Stimulated activated CD8-positive, alpha-beta memory T cell treated with anti-CD3 and anti-CD28 coated beads, Interleukin-4, amount 100 ng/mL, for 1 hour (primary cell): ENCODE measurements at places on chromosomes 7 and 10.

DNA sequence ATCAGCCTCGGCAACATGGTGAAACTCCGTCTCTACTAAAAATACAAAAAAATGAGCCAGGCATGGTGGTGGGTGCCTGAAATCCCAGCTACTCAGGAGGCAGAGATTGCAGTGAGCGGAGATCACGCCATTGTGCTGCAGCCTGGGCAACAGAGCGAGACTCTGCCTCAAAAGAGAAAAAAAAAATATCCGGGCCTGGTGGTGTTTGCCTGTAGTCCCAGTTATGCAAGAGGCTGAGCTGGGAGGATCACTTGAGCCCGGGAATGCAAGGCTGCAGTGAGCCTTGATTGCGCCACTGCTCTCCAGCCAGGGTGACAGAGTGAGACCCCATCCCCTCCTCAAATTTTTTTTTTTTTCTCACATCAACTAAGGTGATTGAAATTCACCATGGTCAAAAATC is 42.8 kb downstream of the CDC123 start:
- DNase-seq = no peak

DNA sequence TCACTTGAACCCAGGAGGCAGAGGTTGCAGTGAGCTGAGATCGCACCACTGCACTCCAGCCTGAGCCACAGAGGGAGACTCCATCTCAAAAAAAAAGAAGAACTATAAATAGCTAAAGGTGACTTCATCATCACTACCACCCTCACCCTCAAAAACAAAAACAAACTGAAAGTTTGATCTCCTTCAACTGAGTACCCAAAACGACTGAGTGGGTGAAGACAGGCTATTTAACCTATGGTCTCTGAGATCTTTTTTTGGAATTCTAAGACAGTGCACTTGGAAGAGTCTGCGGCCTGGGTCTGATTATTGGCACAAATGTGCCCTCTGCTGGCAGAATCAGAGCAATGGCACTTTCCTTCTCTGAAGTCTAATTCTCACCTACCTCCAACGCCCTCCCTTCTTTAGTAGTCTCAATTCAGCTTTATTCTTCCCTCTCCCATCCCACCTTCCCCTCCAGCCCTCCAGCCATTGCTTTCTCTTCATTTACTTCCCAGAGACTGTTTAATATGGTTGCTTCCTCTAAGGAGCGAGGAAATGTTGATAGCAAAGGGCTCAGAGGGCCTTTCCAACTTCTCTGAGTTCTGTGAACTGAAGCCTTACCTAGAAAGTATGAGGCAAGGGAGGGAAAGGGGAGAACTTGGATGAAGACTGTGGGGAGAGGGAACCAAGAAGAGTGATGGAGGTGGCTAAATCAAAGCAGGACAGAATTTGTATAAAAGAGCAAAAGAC is 2.9 kb upstream of the MYOZ1 start:
- DNase-seq = peak; percentile 20

- DNase-seq = no peak
Measured at GRCh38 chr7:22481726-22482125, 18.3 kb downstream of the STEAP1B start.

- no peak for DNase-seq
Measured at GRCh38 chr7:47085491-47086275, 496.2 kb downstream of the TNS3 start.

- no peak for DNase-seq
Measured at GRCh38 chr10:15385552-15386455, 14.7 kb upstream of the FAM171A1 start.

- no peak for DNase-seq
Measured at GRCh38 chr7:114021135-114021534, 102.3 kb upstream of the PPP1R3A start.

DNA sequence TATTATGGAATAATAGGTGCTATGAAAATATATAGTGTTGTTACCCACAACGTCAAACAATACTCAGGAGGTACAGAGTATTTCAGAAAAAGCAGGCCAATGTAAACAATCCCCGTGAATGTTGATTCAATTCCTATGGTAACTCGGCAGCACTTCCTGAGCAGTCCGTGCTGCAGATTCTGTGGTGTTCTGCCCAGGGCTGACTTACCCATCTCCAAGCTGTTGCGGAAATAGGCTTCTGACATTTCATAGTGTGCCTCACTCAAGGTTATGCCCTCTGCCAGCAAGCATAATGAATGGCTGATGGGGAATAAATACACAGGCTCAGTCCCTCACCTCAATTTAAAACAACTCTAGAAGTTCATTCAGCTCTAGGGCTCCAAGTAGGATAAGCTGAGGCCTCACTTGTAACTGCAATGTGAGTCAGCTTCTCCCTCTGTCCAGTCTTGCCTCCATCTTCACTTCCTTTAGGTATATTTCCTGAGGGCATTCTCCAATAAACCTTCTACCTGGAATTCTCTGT is 177.6 kb downstream of the GNAI1 start:
- DNase-seq = no peak

DNA sequence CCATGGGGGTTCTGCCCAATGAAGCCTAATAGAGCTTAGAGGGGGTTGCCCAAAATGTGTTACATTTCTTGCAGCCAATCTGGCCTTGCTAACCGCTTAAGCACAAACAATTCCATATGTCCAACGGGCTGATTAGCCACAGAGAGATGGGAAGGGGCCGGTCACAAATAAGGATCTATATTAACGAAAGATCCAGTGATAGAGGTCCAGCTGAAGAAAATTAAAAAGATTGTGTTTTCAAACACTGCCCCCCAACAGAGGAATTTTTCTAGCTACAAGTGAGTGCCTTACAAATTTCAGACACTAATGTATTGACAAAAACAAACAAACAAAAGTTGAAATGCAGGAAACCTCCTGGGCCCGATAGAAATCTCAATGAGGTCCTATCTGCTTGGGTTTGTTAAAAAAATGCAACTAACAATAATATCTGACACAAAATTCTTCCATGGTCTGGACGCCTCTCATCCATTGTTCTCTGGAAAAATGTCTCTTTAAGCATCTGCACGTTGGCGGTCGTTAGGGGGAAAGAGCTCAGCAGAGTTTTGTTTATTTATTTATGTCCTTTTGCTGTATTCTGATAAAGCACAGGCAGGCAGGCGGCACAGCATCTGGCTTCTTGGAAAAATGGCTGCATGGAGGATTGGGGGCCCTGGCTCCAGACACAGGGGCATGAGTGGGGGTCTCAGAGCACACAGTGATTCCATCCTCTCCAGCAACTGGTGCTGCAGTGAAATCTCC is 402.0 kb downstream of the RPS24 start:
- no peak for DNase-seq

DNA sequence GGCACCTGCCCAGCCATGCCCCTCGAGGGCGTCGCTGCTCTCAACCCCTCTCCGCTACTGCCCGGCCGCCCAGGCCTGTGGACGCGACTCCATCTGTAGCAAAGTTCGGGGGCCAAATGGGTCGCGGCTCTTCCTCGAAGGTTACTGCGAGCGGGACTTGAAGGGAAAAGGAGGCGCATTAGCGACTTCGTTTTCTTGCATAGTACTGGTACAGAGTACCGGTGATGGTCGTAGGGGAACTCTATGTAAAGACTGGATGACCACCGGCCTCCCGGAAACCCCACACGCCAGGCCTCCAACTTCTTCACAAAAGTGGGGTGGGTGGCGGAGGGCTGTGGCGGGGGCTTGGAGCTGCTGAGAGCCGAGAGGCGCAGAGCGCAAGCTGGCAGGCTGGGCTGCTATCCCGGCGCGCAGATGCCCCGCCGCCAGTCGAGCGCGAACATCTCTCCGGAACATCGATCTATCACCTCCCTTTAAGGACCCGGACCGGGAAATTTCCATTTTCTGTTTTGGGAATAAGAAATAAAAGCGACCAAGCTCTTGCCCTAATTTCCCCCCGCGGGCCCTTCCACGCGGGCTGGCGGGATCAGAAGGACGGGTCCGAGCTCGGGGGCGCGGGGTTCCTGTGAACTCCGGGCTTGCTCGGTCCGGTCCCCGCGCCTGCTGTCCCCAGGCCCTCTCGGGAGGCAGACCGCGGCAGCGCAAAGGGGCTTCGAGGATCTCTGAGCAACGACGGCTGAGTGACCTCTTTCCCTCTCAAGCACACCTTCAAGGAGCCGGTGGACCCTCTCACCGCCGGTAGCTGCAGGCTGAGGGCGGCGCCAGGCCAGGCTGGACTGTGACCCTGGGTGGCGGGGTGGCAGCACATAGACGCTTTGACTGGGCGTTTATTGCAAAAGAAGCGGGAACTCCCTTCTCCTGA is 12.2 kb upstream of the FEZF1 start:
- DNase-seq = no peak

- DNase-seq = no peak
Measured at GRCh38 chr7:1812509-1813393, 142.7 kb downstream of the ELFN1 start.

DNA sequence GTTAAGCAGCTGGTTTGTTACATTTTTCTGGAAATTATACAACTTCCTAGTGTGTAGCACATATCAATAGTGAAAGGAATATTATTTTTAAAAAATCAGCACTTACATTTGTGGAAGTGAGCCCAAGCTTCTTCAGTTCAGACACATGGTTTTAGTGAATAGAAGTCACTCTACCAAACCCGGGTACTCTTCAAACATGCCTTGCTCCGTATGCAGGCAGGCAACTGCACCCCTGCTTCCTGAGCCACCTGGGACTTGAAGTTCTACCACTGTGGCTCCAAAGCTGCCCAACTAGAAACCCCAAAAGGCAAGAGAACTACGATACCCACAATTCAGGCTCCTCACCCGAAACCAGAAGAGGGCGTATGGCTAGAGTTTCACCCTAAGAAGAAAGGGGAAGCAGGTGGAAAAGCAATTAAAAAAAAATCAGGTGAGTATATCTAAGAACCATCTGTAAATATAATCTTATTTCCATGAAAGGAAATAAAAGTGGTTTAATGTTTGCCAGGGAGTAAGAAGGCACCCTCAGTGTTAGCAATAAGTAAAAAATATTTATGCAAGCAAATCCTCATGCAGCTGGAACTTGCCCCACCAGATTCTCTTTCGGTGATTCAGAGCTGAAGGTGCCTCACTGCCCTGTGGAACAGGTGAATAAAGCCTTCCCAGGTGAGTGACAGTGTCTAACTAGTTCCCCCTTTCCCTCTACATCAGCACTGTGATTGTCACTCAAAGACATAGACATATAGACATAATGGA is at the start of gene MACC1:
Gene MACC1 (minus strand): TSS at position 192 of the 756 bp plus-strand sequence. CDS start 55,522 bp downstream, outside the sequence.
- no peak for DNase-seq

DNA sequence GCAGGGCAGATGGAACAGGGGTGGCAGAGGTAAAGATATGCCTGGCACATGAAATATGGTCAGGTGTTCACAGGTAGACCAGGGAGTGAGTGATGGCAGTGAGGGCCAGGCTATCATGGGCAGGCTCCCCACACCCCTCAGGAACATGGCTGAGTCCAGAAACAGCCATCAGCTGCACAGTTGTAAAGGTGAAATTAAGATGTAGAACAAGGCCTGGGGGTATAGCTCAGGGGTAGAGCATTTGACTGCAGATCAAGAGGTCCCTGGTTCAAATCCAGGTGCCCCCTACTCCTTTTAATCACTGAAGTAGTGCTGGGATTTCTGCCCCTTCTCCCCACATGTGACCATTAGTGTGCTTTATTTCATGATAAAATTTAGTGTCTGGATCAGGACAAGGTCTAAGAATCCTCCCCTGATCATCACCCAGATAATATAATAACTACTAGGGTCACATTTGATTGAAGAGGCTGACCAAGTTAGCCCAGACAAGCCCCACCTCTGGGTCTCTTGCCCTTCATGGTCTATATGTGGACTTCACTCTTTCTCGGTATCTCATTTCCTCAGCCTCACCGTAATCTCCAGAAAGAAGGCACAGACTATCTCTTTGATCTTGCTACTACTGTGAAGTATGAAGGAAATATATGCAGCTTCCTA is 69.0 kb downstream of the ZNF783 start:
- DNase-seq = no peak

DNA sequence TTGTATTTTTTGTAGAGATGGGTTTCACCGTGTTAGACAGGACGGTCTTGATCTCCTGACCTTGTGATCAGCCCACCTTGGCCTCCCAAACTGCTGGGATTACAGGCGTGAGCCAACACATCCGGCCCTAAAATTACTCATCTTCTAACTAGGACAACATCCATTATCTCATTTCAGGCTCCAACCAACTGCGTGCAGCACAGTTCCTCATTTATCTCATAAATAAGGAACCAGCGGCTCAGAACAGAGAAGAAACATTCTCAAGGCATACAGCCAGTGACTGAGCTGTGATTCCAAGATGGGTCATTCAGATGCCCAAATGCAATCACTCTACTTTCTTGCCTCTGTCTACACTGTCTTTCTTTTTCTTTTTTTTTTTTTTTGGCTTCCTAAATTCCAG is 356.1 kb downstream of the ELMO1 start:
- no peak for DNase-seq

DNA sequence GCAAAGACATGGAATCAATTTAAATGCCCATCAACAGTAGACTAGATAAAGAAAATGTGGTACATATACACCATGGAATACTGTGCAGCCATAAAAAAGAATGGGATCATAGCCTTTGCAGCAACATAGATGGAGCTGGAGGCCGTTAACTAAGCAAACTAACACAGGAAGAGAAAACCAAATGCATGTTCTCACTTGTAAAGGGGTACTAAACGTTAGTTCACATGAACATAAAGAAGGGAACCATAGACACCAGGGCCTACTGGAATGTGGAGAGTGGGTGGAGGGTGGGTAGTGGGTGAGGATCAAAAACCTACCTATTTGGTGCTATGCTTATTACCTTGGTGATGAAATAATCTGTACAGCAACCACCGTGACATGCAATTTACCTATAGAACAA is 78.4 kb upstream of the GSDME start:
- no peak for DNase-seq

- DNase-seq = no peak
Measured at GRCh38 chr7:13235436-13235835, 548.0 kb downstream of the ARL4A start.

DNA sequence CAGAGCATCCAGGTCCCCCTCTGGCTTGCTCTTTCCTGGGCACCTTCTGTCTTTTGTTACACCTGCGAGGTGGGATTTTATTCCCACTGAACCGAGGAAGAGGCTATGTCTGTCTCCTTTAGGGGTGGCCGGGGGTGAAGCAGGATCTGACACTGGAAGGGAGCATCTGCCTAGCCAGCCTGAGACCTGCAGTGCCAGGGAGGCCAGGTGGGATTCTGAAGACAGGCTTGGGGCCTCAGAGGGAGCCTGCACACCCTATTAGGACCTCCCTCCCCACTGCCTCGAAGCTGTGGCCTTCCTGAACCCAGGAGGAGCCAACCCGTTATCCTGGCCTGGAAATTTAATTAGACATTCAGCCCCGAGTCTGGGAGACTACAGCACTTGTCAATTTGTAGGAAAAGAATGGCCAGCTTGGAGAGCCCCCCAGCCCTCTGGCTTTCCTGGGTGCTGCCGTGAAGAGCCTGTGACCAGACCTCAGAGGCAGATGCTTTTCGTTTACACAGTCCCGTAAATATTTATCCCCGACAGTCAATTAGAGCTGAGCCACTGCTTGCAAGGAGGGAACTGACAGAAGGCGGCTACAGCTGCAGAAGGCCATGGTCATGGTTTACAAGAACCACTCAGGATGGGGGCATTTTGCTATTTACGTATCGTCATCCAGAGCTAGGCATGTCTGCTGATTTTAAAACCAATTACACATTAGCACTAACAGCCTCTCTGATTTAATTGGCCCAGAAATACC is 19.7 kb downstream of the CHAT start:
- no peak for DNase-seq
